ENCODE measurements at places on chromosomes 11 and 22. TPM values are rescaled to one million over a fixed set of nuclear protein-coding genes. Genes with fewer than 3 reads are reported as not detected.

The TTC12 gene
- 28.3 TPM for total RNA-seq

The EPS8L2 gene
- 228 TPM for total RNA-seq

The PKDREJ gene
- total RNA-seq, result 0.32 TPM

The SLC25A18 gene
- total RNA-seq, result 0.92 TPM

The MMP13 gene
- total RNA-seq, result not detected

The SLN gene
- not detected for total RNA-seq

The OR52N4 gene
- not detected for total RNA-seq

The LRRN4CL gene
- 4.3 TPM for total RNA-seq

The B4GAT1 gene
- total RNA-seq, result 43.8 TPM

The OR51A4 gene
- total RNA-seq, result not detected

The OR10S1 gene
- not detected for total RNA-seq

The SEPTIN3 gene
- 0.60 TPM for total RNA-seq

The PPFIBP2 gene
- total RNA-seq, result 104 TPM

The TECTA gene
- 0.92 TPM for total RNA-seq

The KRTAP5-1 gene
- not detected for total RNA-seq

The BEST1 gene
- total RNA-seq, result 2.8 TPM

The PLEKHA7 gene
- 60.9 TPM for total RNA-seq

The KCNC1 gene
- not detected for total RNA-seq

The SUSD2 gene
- 2.0 TPM for total RNA-seq

The TST gene
- total RNA-seq, result 281 TPM

The TOM1 gene
- 82.9 TPM for total RNA-seq

The CDC42EP2 gene
- 21.5 TPM for total RNA-seq

The CRYAB gene
- 277 TPM for total RNA-seq

The UCP3 gene
- 2.0 TPM for total RNA-seq

The CCDC116 gene
- total RNA-seq, result 0.37 TPM

The SMIM38 gene
- total RNA-seq, result 0.40 TPM

The MAPK8IP2 gene
- 0.89 TPM for total RNA-seq

The MPPED1 gene
- total RNA-seq, result not detected

The C11orf42 gene
- not detected for total RNA-seq

The KRTAP5-11 gene
- total RNA-seq, result not detected

The PDE3B gene
- total RNA-seq, result 7.5 TPM

The PRG3 gene
- total RNA-seq, result not detected

The SYNGR1 gene
- 41.8 TPM for total RNA-seq

The HINFP gene
- total RNA-seq, result 35.9 TPM

The APOL2 gene
- 58.2 TPM for total RNA-seq

The OR10G6 gene
- not detected for total RNA-seq

The C11orf87 gene
- total RNA-seq, result not detected

The ARHGAP20 gene
- total RNA-seq, result 2.7 TPM

The HIKESHI gene
- 25.8 TPM for total RNA-seq

The GDPD4 gene
- total RNA-seq, result not detected

The MRGPRE gene
- total RNA-seq, result 0.29 TPM
